ENCODE measurements at places on chromosomes 3 and 15.

DNA sequence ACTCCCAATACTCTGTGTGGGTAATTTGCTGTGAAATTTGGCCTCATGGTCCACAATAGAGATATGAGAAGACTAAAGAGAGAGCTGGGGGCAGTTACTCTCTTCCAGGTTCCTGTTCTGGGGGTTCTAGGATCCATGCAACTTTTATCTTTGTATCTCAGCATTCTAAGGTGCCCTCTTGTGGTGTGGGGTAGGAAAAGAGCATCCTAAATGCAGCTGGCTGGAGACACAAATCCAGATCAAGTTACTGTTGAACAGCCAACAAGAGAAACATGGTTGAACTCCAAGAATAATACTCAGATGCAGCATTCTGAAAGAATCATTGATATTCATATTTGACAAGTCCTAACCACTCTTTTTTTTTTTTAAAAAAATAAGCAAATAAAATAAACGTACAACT, 238.2 kb downstream of the GREM1 start:
- no peak for DNase-seq

GRCh38 chr3:160180581-160181216, 44.5 kb upstream of the C3orf80 start:
- no peak for DNase-seq

DNA sequence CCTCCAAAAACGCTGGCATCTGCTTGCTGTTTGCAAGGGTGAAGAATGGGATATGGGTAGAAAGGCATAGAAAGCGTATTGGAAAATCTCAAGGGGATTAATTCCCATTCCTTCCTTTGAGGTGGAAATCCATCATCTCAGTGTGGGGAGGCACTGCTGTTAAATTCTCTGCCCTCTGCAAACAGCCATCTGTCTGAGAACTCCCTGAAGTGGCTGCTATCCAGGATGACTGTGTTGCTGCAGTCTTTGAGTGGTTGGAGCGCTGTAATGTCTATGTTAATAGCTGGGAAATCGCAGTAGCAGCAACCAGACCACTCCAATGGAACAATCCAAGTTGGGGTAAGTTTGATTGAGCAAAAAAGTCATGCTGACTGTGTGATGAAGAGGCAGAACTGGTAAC, 625.9 kb downstream of the NLGN1 start:
- DNase-seq: no peak

DNA sequence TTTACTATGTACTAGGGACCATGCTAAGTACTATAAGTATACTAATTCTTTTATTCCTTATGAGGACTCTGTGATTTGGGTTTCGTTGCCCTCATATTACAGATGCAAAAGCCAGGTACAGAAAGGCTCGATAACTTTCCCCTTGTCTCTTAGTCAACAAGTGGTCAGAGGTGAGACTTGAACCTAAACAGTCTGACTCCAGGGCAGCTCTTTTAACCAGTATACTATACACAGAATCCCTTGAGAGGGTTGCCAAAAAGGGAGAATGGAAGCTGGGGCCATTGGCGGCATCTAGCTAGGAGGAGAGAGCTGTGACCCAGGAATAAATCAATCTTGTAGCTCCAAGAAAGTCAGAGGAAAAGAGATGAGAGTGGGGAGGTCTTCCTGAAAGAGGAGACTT, 92.4 kb downstream of the TOP2B start:
- DNase-seq: no peak

DNA sequence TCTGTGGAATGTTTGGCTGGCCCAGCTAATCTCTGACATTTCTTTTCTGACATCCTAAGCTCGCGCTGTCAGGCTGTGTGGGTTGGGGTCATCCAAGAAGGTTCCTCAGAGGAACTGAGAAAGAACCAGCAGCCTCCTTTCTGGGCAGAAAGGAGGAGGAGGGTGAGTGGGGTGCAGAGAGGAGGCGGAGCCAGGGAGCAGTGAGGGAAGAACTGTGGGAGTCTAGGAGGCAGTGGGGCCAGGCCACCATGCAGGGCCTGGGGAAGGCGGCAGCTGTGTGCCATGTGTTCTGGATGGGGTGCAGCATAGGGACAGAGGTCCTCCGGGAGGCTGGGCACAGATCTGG, 5.3 kb downstream of the SEMA7A start:
- no peak for DNase-seq

DNA sequence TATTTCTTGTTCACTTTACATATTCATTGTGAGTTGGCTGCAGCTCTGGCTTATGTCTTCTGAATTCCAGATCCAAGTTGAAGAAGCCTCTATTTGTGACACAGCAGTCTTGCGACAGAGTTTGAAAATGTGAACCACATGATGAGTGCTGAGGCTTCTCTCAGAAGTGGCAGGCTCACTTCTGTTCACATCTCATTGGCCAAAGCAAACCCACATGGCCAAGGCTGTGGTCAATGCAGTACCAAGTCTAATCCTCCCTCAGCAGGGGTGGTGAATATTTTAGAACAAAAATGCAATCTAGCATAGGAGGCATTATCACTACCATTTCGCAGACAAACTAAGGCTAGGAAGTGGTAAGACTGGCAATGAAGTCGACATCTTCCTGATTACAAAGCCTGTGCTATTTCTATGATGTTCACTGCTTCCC, 45.2 kb downstream of the CDCP1 start:
- DNase-seq: no peak

DNA sequence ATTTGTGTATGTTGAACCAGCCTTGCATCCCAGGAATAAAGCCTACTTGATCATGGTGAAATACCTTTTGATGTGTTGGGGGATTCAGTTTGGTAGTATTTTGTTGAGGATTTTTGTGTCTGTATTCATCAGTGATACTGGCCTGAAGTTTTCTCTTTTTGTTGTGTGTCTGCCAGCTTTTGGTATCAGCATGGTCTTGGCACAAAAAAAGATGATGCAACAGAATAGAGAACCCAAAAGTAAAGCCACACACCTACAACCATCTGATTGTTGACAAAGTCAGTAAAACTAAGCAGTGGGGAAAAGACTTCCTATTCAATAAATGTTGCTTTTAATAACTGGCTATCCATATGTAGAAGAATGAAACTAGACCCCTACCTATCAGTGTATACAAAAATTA, 77.6 kb downstream of the TCF12 start:
- DNase-seq: no peak

- no peak for DNase-seq
Measured at GRCh38 chr3:44896440-44896839, 22.0 kb downstream of the TGM4 start.

- no peak for DNase-seq
Measured at GRCh38 chr3:113183748-113184661, 27.4 kb upstream of the BOC start.

- no peak for DNase-seq
Measured at GRCh38 chr15:79068790-79069189, 21.8 kb downstream of the RASGRF1 start.

- DNase-seq: no peak
Measured at GRCh38 chr3:128281461-128282367, 128.4 kb downstream of the EEFSEC start.

GRCh38 chr15:26449291-26449690, 323.6 kb downstream of the GABRB3 start:
- DNase-seq: no peak

DNA sequence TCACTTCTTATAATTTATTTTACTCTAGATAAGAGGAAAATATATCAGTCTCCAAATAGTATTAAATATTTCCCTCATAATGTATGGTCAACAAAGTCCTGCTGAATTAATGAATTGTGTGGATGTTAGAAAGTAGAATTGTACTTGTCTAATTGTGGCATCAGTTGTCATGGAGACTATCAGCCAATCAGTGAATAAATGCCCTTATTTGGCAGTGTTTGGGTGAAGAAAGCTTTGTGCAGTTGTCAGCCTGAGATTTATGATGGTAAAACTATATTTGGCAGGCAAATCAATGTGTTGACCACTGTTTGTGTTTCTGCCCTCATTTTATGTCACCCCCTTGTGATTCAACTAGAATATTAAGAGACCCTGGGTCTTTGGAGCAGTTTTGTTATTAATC, 293.6 kb upstream of the MDFIC2 start:
- no peak for DNase-seq

DNA sequence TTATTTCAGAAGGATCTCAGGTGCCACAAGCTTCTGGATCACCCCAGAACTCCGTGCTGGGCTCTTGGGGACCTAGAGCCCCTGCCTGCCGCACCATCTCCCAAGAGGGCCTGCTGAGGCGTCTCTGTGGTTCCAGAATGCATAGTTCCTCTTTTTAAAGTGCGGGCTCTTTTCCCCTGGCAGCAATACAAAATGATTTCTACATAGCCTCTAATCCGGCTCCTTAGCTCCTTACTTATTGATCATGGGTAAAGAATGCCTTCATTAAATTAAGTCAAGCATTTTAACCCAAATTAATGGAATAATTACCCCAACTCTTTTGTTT, 121.9 kb downstream of the ATP10A start:
- no peak for DNase-seq

DNA sequence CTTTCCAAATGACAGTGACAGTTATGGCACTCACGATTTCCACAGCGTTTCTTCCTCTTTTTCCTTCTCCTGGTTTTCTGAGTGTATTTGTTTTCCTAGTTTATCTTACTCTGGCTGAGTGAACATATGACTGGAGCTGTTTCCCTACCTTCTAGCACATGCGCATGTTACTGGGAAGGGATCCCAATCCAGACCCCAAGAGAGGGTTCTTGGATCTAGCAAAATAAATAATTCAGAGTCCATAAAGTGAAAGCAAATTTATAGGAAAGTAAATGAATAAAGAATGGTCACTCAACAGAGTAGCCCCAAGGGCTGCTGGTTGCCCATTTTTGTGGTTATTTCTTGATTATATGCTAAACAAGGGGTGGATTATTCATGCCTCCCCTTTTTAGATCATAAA, 23.8 kb downstream of the METTL6 start:
- DNase-seq: no peak

- no peak for DNase-seq
Measured at GRCh38 chr3:196260784-196261183, 26.7 kb downstream of the PCYT1A start.

- DNase-seq: no peak
Measured at GRCh38 chr15:97096303-97096835, 765.9 kb downstream of the NR2F2 start.

DNA sequence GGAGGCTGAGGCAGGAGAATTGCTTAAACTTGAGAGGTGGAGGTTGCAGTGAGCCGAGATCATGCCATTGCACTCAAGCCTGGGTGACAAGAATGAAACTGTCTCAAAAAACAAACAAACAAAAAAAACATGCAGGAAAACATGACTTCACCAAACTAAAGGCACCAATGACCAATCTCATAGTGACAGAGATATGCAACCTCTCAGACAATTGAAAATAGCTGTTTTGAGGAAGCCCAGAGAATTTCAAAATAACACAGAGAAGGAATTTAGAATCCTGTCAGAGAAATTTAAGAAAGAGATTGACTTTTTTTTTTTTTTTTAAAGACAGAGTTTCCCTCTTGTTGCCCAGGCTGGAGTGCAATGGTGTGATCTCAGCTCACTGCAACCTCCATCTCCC, 26.1 kb downstream of the NCBP2 start:
- no peak for DNase-seq

- DNase-seq: no peak
Measured at GRCh38 chr3:10912786-10913185, 79.8 kb upstream of the SLC6A1 start.

DNA sequence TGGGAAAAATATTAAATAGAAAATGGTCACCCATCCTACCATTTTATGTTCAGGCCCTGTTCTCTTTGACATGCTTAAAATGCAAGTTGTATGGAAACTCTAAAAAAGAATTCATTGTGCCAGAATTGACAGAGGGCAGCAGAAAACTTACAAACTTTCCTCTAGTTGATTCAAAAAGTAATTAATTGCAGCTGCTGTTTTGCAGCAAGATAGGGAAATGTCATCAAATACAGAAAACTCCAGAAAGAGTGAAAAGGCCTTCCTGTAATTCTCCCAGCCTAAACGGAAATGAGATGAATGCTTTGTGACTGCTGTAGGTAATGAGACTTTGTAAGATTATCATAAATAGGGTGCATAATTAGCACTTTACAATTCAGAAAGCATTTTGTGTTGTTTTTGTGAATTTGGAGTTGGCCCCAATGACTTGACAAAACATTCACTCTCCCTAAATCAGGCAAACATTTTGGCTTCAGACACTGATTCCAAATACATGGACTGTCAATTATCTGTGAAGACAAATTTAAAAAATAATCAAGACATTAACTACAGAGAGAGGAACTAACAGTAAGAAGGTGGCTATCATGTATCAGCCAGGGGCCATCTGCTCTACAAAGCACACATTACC, 861.8 kb downstream of the SQOR start:
- no peak for DNase-seq

GRCh38 chr3:54376939-54377578, 254.7 kb downstream of the CACNA2D3 start:
- DNase-seq: no peak

GRCh38 chr3:139427283-139428060, 38.0 kb upstream of the COPB2 start:
- DNase-seq: no peak

- no peak for DNase-seq
Measured at GRCh38 chr3:152243301-152243711, 25.4 kb upstream of the MBNL1 start.

DNA sequence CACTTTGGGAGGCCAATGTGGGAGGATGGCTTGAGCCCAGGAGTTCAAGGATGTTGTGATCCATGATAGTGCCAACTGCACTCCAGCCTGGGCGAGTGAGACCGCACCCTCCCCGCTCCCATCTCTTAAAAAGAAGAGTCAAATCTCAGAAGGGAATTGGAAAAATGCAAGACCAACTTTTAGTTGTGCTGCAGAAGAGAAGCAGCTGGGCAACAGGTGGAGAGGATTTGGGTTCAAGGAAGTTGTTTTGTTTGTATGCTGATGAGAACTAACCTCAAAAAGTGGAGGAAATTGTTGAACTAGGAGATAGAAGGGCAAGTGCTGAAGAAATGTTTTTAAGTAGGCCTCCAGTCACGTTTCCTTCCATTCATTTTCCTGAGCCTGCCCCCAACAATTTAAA, 12.8 kb upstream of the PDCD7 start:
- DNase-seq: no peak

GRCh38 chr3:72523429-72524151, 324.7 kb downstream of the SHQ1 start:
- DNase-seq: peak; percentile 7

- DNase-seq: no peak
Measured at GRCh38 chr15:95687686-95688085, 642.8 kb upstream of the NR2F2 start.

GRCh38 chr15:41502795-41503668, 9.4 kb downstream of the ITPKA start:
- DNase-seq: no peak

DNA sequence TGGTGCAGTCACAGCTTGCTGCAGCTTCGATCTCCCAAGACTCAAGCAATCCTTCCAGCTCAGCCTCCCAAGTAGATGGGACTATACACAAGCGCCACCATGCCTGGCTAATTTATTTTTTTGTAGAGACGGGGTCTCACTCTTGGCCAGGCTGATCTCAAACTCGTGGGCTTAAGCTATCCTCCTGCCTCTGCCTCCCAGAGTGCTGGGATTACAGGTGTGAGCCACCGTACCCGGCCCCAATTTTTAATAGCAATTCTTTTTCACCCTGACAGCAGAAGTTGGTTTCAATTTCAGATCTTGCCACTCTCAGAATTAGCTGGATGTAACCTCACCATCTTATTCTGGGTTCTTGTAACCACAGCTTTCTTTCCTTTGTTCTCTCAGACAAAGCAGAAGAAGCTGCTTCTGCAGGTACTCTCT, 64.8 kb downstream of the TRIM71 start:
- DNase-seq: no peak
